ENCODE measurements at places on chromosomes 7 and 10. TPM values are rescaled to one million over a fixed set of nuclear protein-coding genes. Genes with fewer than 3 reads are reported as not detected.

Gene VPS50
- 25.6 TPM for total RNA-seq

Gene FAM13C
- 20.2 TPM for total RNA-seq

Gene KCTD7
- 22.0 TPM for total RNA-seq

Gene CALML5
- not detected for total RNA-seq

Gene ADIRF
- 173 TPM for total RNA-seq

Gene SLC26A3
- total RNA-seq, result not detected

Gene ITIH2
- 0.22 TPM for total RNA-seq

Gene COL26A1
- 0.28 TPM for total RNA-seq

Gene MPLKIP
- total RNA-seq, result 42.9 TPM

Gene TMEM176B
- total RNA-seq, result 137 TPM

Gene CREM
- total RNA-seq, result 87.2 TPM

Gene CYP2C8
- total RNA-seq, result 0.23 TPM

Measured in ovary (tissue), 10 donors.